Breast epithelium (tissue), 4 donors: ENCODE measurements at places on chromosomes 6 and 20. TPM values are rescaled to one million over a fixed set of nuclear protein-coding genes. Genes with fewer than 3 reads are reported as not detected.
A peak's percentile ranks its signal among the peaks of the same experiment; 100 is the strongest.

GMEB2 gene
- total RNA-seq, result 11.0 TPM

TOX2 gene
- total RNA-seq, result 0.44 TPM

TCF21 gene
- total RNA-seq, result not detected

RHAG gene
- total RNA-seq, result not detected

DNAH8 gene
- under 0.01 TPM for total RNA-seq

OPRL1 gene
- 2.3 TPM for total RNA-seq

GOPC gene
- 25.6 TPM for total RNA-seq

ZC2HC1B gene
- not detected for total RNA-seq

GDAP1L1 gene
- total RNA-seq, result not detected

HSPA1L gene
- total RNA-seq, result 1.9 TPM

HEY2 gene
- total RNA-seq, result 2.4 TPM

BPI gene
- 0.59 TPM for total RNA-seq

PBOV1 gene
- total RNA-seq, result not detected

DNA sequence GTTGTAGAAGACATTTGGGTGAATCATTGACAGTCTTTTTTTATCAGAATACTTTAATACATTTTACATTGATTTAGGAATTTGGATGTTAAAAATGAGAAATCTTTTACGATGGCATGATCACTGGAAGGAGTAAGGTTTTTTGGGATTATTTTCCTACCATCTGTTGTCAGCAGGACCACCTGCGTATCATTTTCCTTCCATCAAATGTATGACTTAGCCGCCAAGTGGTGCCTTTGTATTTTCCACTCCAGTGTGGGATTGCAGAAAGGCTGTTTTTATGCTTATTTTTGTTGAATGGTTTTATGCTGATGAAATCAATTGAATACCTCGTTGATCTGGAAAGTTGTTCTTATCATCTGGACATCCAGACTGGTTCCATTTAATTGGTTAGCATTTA lies 35.8 kb downstream of the AKAP12 start:
- H3K4me3 ChIP-seq, result no peak overlapping the region
- H3K27me3 ChIP-seq, result no peaks in the 10 kb centered on the region
- no peaks in the 10 kb centered on the region for H3K4me1 ChIP-seq

- no peak for DNase-seq
- H3K4me3 ChIP-seq, result no peak overlapping the region
- H3K4me1 ChIP-seq, result no peaks in the 10 kb centered on the region
- H3K27me3 ChIP-seq, result no peaks in the 10 kb centered on the region
These were observed 107.7 kb downstream of the CD109 start for GRCh38 chr6:73803562-73804241.

DNA sequence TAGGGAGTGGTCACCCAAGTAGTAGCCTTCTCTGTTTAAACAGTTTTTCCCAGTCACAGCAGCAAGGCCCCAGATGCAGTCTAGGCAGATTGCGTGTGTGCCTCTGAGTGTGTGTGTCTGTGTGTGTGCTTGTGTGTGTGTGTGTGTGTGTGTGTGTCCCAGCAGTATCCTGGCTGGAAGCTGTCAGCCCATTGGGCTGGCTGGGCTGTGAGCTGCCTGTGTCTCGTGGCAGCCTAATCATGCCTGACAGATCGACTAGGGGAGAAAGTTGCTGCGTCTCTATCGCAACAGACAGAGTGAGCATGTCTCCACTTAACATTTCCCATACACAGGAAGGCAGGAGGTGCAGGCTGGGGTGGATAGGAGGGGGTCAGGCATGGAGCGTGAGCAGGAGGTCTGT lies 42.9 kb upstream of the LRFN2 start:
- H3K4me3 ChIP-seq, result no peak overlapping the region
- H3K4me1 ChIP-seq, result no peaks in the 10 kb centered on the region
- no peak for DNase-seq
- H3K27ac ChIP-seq, result no peak overlapping the region
- H3K36me3 ChIP-seq, result no peaks in the 10 kb centered on the region

GRCh38 chr20:18832546-18833200 lies 19.1 kb downstream of the SCP2D1 start:
- H3K4me1 ChIP-seq, result no peaks in the 10 kb centered on the region
- DNase-seq, result no peak
- no peaks in the 10 kb centered on the region for H3K27me3 ChIP-seq

DNA sequence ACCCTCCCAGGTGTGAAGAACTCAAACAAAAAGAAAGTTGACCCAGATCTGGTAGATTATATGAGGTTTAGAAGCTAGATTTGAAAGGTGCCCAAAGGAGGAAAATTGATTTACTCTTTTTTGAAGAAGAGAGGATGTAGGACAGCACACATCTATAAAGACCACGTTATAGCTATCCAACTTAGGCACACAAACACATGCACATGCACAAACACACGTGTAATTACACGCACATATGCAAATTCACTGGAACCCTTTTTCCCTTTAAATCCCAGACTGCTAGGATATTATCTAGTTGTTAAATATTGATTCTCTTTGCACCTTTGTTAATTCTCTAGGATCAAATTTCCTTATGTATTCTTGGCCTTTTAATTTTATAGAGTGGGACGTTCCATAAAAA lies 272.8 kb upstream of the TBX18 start:
- no peaks in the 10 kb centered on the region for H3K27me3 ChIP-seq
- no peaks in the 10 kb centered on the region for H3K36me3 ChIP-seq
- no peak for DNase-seq
- no peak overlapping the region for H3K4me3 ChIP-seq

DNA sequence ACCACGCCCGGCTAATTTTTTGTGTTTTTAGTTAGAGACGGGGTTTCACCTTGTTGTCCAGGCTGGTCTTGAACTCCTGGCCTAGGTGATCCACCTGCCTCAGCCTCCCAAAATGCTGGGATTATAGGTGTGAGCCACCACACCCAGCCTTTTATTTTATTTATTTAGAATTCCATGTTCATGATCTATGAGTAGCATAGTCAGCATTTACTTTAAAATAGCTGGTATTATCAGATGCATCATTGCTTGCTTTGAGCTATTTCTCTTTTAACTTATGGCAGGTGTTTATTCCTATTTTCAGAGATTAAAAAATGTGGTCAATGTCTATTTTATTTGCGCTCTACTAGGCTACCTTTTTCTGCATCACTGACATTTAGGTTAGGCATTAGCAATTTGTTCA lies 152.0 kb downstream of the UTRN start:
- H3K4me3 ChIP-seq, result no peak overlapping the region
- H3K27ac ChIP-seq, result no peak overlapping the region
- no peak for DNase-seq

- H3K27ac ChIP-seq, result no peak overlapping the region
- H3K4me3 ChIP-seq, result no peak overlapping the region
- H3K36me3 ChIP-seq, result no peaks in the 10 kb centered on the region
- no peaks in the 10 kb centered on the region for H3K4me1 ChIP-seq
- H3K27me3 ChIP-seq, result no peaks in the 10 kb centered on the region
These were observed 131.1 kb downstream of the ATXN1 start for GRCh38 chr6:16630026-16630643.

GRCh38 chr6:151027295-151027747 lies 161.8 kb downstream of the MTHFD1L start:
- no peaks in the 10 kb centered on the region for H3K27me3 ChIP-seq
- H3K4me3 ChIP-seq, result no peak overlapping the region
- H3K27ac ChIP-seq, result no peak overlapping the region
- H3K4me1 ChIP-seq, result no peaks in the 10 kb centered on the region

DNA sequence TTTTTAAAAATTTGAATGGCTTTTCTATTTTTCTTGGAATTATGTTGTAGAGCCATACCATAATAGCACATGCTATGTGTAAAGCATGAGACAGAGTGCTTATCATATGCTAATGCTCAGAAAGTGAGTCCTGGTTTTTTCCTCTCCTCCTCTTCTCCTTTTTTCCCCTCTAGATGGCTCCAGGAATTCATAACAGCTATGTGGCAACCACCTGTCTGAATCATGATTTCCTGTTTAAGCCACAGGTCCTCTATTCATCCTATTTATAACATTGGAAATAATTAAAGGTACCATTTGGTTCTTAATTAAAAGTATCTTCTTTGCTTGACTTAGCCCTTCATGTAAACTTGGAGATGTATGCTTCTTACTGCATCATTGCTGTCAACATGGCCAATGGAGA lies 260.0 kb upstream of the MAP3K7 start:
- H3K27ac ChIP-seq, result no peak overlapping the region
- no peak overlapping the region for H3K4me3 ChIP-seq
- no peaks in the 10 kb centered on the region for H3K4me1 ChIP-seq
- no peaks in the 10 kb centered on the region for H3K27me3 ChIP-seq

DNA sequence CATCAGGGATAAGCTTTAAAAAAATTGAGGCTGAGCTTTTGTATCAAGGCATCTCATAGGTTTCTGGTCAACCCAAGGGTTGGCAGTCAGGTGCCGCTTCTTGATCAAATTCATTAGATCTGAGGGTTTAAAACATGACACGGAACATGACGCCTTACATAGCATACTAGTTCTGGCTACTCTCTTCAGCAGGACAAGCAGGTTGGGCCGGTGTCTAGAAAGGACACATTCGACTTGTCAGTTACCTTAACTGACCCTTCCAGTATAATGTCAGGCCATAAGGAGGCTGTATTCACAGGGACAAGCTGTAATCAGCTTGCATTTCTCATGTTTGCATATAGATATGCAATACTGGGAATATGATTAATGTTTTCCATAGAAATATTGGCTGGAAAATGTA lies 65.6 kb downstream of the PHACTR1 start:
- H3K4me3 ChIP-seq, result no peak overlapping the region
- no peaks in the 10 kb centered on the region for H3K36me3 ChIP-seq
- H3K27me3 ChIP-seq, result no peaks in the 10 kb centered on the region
- no peak for DNase-seq
- no peak overlapping the region for H3K27ac ChIP-seq
- no peaks in the 10 kb centered on the region for H3K4me1 ChIP-seq

DNA sequence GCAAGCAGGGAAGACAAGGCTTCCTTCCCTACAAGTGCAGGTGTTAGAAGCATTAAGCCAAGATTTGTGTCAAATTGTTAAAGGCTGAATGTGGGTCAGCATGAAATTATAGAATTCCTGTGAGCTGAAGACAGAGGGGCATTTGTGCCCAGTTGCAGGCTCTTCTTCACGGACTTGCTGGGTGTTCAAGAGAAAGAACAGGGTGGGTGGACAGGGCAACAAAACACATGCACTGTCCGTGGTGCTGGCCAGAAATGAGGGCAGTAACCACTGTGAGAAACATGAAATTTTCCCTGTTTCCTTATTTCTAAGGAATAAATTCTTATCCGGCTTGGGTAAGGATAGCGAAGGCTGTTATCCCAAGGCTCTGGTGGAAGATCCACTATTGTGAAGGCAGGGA lies 579.5 kb upstream of the HTR1E start:
- no peaks in the 10 kb centered on the region for H3K4me1 ChIP-seq
- no peak for DNase-seq
- H3K27me3 ChIP-seq, result no peaks in the 10 kb centered on the region
- no peak overlapping the region for H3K4me3 ChIP-seq
- no peak overlapping the region for H3K27ac ChIP-seq

DNA sequence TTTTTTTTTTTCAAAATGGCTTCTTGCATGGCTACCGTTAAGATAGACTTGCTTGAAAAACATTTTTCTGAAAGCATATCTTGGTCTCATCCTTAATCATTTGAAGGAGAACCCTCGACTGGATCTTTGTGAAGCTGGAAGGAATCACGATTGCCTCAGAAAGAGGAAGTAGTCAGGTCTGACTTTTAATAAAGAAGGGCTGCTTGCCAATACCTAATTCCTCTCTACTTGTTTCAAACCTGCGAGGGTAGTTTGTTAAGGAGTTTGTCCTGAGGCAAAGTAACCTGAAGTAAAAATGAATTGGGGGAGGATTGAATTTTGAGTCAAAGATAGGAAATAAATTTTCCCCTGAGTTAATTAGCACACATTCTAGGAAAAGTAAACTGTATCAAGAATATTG lies 288.1 kb upstream of the MAP3K7 start:
- H3K36me3 ChIP-seq, result no peaks in the 10 kb centered on the region
- H3K27ac ChIP-seq, result no peak overlapping the region
- no peaks in the 10 kb centered on the region for H3K27me3 ChIP-seq
- no peaks in the 10 kb centered on the region for H3K4me1 ChIP-seq
- no peak overlapping the region for H3K4me3 ChIP-seq

GRCh38 chr6:157236040-157236725 lies 87.1 kb downstream of the TMEM242 start:
- H3K36me3 ChIP-seq, result no peaks in the 10 kb centered on the region
- no peaks in the 10 kb centered on the region for H3K27me3 ChIP-seq
- H3K4me3 ChIP-seq, result peak overlapping the region; percentile 73
- no peak for DNase-seq
- H3K27ac ChIP-seq, result peak overlapping the region; percentile 81

DNA sequence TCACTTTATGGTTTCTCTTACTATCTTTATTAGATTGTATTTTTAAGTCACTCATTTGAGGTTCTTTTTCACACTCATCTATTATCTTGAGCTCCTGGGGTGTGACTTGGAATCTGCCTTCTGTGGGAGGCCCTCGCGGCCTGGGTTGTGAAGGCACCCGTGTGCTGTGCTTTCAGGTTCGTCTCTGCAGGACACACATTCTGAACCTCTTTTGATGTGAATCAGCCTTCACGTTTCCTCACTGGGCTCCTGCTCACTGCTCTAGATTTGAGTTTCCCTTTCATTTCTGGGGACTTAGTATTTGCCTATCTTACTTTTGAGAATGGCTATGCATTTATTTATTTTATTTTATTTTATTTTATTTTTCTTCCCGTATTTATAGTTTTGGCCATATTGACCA lies 97.8 kb downstream of the PACRG start:
- H3K4me3 ChIP-seq, result no peak overlapping the region
- no peaks in the 10 kb centered on the region for H3K4me1 ChIP-seq
- DNase-seq, result no peak
- H3K36me3 ChIP-seq, result no peaks in the 10 kb centered on the region
- no peak overlapping the region for H3K27ac ChIP-seq
- H3K27me3 ChIP-seq, result no peaks in the 10 kb centered on the region

DNA sequence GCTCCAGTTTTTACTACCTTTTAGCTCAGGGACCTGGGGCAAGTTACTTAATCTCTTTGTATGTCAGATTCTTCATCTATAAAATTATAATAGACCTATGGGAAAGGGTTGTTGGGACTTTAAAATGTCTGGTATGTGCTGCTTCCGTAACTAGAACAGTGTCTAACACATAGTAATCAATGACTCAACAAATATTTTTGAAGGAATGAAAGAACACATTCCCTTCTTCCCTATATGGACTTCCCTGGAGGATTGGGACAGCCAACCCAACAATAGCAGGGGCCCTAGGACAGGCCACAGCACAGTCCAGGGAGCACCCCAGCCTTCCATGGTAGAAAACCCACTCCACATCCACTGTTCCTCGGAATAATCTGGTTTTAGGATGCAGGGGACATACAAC lies 50.7 kb upstream of the TPD52L1 start:
- DNase-seq, result no peak
- no peak overlapping the region for H3K4me3 ChIP-seq
- no peaks in the 10 kb centered on the region for H3K4me1 ChIP-seq
- H3K27ac ChIP-seq, result no peak overlapping the region

DNA sequence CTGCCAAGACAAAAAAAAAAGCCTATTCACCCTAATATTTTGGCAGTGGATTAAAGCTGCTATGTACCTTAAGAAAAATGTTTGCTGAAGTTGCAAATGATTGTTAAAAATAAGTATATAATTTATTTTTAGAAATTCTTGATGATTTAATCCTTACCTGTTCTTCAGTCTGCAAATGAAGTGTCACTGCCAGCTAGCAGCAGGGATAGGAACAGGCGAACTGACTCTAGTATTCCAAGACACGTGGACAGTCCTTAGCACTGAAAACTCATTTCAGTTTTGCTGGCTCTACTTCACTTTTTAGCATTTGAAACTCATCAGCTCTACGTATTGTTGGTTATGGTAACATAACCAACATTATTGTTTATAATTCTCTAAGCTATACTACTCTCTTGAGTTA lies 204.4 kb upstream of the ID4 start:
- H3K4me3 ChIP-seq, result no peak overlapping the region
- H3K4me1 ChIP-seq, result no peaks in the 10 kb centered on the region
- no peak for DNase-seq
- no peaks in the 10 kb centered on the region for H3K36me3 ChIP-seq
- H3K27ac ChIP-seq, result no peak overlapping the region

- DNase-seq, result no peak
- no peak overlapping the region for H3K27ac ChIP-seq
- H3K27me3 ChIP-seq, result no peaks in the 10 kb centered on the region
These were observed 370.3 kb upstream of the JARID2 start for GRCh38 chr6:14875481-14876063.
